ENCODE measurements at places on chromosomes 12 and 14. TPM values are rescaled to one million over a fixed set of nuclear protein-coding genes. Genes with fewer than 3 reads are reported as not detected.

- DNase-seq, result no peak
Observed at GRCh38 chr12:111846016-111846415, 4.0 kb downstream of the MAPKAPK5 start.

- DNase-seq, result no peak
Observed at GRCh38 chr14:24280797-24281460, 9.5 kb upstream of the RABGGTA start.

DNA sequence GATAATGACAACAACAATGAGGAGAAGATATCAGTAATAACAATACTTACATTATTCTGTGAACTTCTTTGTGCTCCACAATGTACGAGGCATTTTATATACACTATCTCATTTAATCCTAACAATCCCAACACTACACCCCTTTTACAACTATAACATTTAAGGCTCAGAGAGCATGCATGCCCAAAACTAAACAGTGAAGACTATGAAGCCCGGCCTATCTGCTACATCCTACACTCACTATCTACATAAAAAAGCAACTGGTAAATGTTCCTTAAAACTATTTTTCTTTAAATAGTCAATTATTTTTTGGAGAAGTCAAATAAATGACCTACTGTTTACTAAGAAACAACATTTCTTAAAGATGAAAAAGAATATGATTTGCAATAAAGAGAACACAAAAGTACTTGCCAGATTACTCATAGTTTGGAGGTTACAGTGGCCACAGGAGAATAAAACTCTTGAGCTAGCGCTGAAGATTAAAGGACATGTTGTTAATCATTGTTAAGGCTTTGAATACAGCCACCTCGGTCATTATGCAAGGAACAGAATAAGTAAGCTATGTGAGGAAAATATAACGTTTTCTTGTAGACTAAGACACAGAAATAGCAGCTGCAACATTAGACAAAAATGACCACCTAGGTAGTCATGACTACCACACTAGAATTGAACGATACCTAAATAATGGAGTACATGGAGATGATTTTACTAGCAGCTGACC lies 56.7 kb downstream of the EPS8 start:
- DNase-seq, result peak; percentile 57

Gene OTX2
- total RNA-seq, result 0.27 TPM
